ENCODE measurements at places on chromosomes 12 and 14.

- DNase-seq, result peak; percentile 92
Observed at GRCh38 chr14:81450100-81450531, 50.0 kb upstream of the STON2 start.

DNA sequence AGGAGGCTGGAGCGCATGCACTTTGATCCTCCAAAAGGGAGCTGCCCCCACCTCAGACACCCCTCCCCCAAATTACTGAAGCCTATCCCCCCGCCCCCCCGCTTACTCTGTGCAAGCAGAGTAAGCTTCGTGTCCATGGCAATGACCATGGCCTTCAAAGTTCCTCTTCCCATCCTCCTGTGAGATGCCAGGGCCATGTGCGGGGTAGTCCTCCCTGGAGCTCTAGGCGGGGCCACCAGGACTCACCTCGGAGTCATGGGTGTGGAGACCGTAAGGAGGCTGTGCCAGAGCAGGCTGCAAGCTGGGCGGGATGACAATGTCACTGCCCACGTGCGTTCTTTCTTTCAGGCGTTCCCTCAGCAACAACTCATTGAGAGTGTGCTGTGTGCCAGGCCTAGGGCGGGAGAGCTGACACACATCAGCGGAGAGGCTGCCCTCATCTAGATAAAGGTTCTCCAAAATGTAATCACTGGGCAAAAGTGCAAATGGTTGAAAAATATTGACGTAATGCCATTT is 66.8 kb downstream of the C14orf132 start:
- DNase-seq, result no peak

- no peak for DNase-seq
Observed at GRCh38 chr14:64891839-64892375, 12.2 kb upstream of the SPTB start.

- no peak for DNase-seq
Observed at GRCh38 chr14:89252887-89253532, 164.0 kb downstream of the FOXN3 start.

- DNase-seq, result no peak
Observed at GRCh38 chr12:50635364-50635763, 128.5 kb upstream of the ATF1 start.

- no peak for DNase-seq
Observed at GRCh38 chr14:99716091-99716849, 32.2 kb downstream of the CYP46A1 start.

- DNase-seq, result no peak
Observed at GRCh38 chr12:33427071-33427470, 12.5 kb downstream of the SYT10 start.

DNA sequence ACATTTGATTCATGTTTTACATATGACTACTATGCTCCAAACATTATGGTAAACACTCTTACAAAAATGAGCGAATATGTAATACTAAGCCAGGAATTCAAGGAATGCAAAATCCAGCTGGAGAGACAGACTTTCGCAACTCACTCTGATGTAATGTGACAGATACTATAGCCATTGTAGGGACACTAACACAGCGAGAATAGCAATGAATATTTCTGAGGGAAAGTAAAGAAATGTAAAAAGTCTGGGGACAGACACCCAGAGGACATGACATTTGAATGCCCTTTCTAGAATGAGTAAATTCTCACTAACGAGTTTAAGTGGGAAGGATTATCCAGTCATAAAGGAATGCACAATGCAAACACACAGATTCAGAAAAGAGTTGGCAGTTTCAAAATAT is 121.9 kb downstream of the PIK3C2G start:
- peak; percentile 50 for DNase-seq

- DNase-seq, result no peak
Observed at GRCh38 chr12:113144806-113145205, 4.7 kb upstream of the CFAP73 start.

DNA sequence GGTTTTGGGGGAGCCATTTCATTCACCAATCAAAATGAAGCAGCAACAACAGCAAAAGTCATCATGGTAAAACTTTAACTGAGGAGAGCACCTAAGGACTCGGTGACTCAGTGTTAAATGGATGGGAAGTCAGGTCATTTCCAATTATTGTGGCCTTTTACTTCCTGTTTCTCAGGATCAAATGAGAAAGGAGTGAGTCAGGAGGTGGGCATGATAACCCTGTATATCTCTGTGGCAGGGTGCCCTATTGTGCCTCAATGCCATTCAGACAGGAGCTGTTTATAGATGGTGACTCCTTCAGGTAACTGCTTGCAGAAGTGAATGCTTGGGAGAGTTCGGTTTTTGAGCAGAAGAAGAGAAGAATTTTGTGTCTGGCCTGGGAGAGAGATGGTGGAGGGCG is 135.5 kb upstream of the CPM start:
- no peak for DNase-seq

- DNase-seq, result peak; percentile 61
Observed at GRCh38 chr14:21382886-21383847, 652 bp downstream of the SUPT16H start.

DNA sequence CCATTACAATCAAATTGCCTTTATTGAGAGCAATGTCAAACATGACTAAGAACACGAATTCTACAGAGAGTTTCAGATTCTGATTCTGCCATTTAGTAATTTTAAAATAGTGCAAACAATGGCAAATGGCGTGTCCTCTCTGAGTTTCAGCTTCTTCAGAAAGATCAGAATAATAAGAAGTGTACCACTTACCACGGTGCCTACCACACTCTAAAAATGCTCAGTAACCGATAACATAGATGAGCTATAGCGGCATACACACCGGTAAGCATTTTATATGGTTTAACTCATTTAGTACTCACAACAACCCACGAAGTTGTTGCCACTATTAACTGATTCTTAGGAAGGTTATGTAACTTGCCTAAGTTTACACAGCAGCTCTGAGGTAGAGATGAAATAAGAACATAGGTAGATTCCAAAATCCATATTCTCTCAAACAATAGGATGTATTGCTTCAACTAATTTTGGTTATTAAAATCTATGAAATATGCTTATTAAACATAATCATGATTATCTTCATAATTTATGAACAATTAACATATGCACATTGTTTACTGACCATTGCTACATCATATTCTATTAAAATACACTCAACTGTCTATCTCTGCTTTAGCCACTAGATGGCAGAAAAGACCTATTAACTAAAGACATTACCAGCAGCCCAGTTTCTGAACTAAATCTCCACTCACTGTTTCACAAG is 38.3 kb downstream of the SLC6A15 start:
- no peak for DNase-seq

- no peak for DNase-seq
Observed at GRCh38 chr14:105326891-105327694, 12.5 kb downstream of the PACS2 start.

DNA sequence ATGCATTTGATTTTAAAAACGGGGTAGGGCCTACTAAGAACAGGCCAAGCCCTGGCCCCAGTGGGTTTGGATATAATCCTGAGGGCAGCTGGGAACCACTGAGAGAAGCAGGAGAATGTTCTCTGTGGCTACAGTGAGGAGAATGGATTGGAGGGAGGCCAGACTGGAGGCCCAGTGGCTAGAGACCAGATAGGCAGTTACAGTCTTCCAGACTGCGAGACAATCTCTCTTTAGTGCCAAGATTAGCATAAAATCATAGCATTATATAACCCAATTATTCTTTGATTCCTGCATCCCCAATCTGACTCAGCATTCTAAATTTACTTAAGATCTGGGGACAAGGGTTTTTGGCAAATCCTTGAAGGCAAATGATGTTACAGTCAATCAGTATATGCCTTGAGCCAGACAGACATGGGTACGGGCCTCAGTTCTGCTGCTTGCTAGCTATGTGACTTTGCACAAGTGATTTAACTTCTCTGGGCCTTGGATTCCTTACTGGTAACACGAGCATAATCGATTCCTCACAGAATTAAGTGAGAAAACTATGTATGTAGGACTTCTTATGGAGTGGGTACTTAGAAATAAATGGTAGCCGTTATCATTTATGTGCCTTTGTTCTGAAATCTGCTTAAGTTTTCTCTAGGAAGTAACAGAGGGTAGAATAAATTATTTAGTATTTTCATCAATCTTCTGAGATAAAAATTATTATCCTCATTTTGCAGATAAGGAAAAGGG is 18.3 kb downstream of the NINJ2 start:
- DNase-seq, result peak; percentile 58

GRCh38 chr12:6145564-6145963 is 21.1 kb upstream of the VWF start:
- DNase-seq, result no peak

GRCh38 chr12:111166779-111167540 is 201.9 kb downstream of the PHETA1 start:
- peak; percentile 54 for DNase-seq

DNA sequence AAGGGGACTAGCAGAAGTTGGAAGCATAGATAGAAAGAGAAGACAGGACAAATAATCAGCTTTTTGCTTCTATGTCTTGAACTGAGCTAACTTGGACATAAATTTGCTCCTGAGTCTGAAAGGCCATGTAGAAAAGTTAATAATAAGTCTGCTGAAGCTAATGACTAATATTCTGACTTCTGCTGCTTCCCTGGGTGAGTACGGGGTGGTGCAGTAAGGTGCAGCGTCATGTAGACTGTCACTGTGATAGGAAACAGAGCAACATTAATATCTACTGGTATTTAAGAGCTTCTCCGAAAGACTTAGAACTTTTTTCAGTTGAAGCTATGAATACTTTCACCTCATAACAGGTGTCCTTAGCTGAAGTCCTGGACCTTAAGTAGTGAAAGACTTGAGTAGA is 34.1 kb upstream of the CPM start:
- DNase-seq, result no peak

GRCh38 chr14:104238424-104239184 is 100.2 kb downstream of the KIF26A start:
- peak; percentile 9 for DNase-seq

- no peak for DNase-seq
Observed at GRCh38 chr12:105843561-105843960, 295.2 kb downstream of the NUAK1 start.

GRCh38 chr14:102591372-102591943 is 991 bp upstream of the RCOR1 start:
- DNase-seq, result peak; percentile 76
